Fibroblast of skin of right quadriceps (primary cell): ENCODE measurements at places on chromosomes 4 and X.

DNA sequence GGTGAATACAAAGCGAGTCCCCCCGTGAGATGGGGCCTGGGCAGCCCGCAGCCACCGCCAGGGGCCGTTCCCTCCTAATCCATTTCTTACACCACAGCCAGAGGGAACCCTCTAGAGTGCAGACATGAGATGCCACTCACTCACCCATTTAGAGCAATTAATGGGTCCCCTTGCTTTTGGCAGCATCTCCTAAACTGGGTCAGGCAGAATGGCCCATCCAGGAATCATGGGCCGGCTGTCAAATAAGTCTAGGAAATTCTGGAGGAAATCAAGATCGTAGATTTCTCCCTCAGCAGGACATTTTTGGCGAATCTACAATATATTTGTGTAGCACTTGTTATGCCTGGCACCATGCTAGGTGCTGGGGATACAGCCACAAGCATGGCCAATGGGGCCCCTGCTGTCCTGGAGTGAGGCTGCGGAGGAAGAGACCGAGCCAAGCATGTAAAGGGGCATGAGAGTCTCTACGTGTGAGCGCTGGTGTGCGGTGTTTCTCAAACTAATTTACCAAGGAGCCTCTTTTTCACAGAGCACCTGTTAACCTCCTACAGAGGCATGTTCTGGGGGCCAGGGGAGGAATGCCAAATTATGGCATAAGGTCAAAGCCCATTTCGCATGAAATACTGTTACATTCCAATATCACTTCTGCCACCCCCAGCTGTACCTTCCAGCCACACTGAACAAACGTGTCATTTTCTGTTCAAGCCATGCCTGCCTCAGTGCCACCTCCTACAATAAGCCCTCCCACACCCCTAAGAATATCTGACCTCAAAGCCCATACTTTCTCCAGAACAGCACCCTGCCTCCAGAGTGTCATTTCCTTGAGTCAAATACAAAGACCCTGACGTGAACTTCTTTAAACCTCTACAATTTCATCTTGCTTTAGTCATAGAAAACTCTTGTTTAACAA, 28.1 kb upstream of the JAKMIP1 start:
- no peak for DNase-seq

GRCh38 chr4:134628066-134628465, 426.5 kb upstream of the PABPC4L start:
- DNase-seq: peak; percentile 70

DNA sequence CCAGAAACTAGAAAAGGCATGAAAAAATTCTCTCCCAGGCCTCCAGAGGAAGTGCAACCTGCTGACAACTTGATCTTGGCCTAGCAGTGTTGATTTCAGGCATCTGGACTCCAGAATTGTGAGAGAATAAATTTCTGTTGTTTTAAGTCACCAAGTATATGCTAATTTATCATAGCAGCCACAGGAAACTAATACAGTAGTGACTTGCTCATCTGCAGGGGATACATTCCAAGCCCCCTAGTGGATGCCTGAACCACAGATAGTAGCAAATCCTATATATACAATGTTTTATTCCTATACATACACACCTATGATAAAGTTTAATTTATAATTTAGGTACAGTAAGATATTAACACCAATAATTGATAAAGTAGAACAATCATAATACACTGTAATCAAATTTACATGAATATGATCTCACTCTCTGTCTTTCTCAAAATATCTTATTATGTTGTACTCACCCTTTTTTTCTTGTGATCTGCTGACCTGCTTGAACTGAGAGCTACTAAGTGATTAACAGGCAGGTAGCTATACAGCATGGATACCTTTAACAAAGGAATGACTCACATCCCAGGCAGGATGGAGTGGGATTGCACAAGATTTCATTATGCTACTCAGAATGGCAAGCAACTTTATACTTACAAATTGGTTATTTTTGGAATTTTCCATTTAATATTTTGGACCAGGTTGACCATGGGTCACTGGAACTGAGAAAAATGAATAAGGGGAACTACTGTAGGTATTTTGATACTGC, 501.1 kb downstream of the KCNIP4 start:
- DNase-seq: no peak

DNA sequence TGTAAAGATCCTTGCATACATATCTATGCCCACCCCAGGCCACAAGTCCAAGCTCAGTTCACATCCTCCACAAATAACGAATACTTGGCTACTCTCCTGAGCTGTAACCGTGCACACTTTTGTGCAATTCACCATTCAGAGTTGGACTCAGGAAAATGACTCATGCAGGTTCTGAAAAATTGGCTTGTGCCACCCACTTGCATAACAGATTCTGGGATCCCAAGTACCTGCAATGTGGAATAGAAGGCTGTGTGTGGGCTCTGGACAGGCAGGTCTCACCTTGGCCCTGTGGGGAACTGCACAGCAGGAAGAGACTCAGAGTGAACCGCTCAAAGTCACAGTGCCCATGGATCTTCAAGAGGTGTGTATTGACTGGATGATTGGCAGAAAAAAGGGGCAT, 502.7 kb downstream of the PACRGL start:
- DNase-seq: no peak

GRCh38 chrX:72027024-72027913, 104.4 kb downstream of the RTL5 start:
- peak; percentile 37 for DNase-seq

- peak; percentile 39 for DNase-seq
Measured at GRCh38 chr4:13893211-13893610, 265.7 kb upstream of the BOD1L1 start.

DNA sequence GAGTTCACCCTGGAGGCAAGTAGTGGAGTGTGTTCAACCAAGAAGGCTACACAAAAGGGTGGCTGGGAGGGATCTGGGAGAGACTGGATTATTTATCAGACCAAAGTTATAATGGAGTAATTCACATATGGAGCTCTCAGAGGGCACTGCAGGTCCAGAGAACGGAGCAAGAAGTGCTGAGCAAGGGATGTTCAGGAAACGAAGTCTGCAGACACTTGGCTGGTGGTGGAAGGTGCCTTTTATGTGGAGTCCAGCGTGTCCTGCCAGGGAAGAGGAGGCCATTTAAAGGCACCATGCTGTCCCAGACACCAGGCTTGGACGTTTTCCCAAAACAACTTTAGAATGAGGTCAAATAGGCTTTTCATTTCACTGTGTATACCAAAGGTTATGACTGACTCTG, 130.1 kb downstream of the CEP135 start:
- DNase-seq: no peak

DNA sequence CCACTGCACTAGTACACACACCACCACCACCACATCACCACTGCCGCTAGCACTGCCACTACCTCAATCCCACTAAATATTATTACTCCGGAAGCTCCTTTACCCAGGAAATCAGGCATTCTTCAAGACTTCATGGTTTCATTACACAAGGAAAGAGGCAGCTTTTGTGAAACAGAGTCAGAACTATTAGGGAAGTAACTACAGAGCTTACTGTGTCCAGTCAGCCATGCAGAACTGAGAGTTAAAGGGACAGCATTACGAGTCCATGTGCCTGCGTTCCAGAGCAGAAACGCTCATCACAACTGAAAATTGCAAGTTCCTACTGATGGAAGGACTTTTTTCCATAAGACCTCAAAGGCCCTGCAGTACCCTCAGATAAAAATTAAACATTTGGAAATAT, 103.2 kb upstream of the FRG1 start:
- no peak for DNase-seq

DNA sequence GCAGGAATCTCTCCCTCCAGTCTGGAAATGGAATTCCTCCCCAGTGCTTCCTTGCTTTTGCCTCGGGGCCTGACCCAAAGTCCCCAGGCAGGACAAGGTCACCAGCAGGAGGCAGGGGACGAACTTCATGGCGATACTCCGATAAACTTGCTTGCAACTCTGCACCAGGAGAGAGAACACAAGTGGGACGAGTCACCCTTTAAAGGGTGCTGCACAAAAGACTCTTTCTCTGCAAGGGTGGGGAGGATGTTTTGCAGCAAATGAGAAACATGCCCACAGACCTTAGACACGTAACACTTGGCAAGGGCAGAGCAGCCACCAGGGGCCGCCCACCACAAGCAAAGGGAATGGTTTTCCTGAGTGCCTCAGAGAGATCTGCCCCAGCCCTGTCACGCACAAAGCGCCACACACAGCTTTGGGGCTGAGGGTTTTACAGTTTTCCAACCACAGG, at the start of gene FGFBP2:
Gene FGFBP2 (minus strand): TSS at position 175 of the 451 bp plus-strand sequence. CDS start 46 bp downstream, at position 129.
- DNase-seq: peak; percentile 60

DNA sequence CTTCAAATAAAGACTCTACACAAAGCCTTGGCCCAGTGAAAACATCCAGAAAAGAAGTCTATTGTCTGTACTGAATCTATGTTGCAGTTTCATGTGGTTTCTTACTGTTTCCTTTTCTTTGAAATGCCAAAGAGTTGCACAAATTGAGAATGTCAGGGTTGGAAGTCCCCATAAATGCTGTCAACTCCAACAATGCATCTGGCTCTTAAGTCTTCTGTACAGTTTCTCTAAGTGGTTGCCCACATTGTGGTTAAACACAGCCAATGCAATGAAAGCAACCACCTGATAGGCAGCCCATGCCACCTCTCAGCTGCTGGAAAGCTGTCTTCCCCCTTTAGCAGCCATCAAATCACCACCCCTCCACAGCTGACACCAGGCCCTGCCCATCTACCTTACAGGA, 67.2 kb upstream of the C1GALT1C1 start:
- no peak for DNase-seq

DNA sequence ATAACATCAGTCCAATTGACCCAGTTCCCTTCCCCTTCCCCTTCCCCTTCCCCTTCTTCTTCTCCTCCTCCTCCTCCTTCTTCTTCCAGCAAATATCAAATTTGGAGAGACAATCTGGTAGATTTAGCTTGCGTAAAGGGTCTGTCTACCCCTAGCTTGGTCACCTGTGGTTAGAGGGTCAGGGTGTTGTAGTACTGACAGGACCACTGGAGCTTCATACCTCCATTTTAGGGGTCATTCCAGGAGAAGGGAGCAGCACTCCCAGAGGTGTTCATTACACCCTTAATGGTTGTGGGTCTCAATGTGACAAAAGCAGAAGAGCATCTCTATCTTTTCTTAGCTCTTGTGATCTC, 3.7 kb upstream of the FGB start:
- no peak for DNase-seq

DNA sequence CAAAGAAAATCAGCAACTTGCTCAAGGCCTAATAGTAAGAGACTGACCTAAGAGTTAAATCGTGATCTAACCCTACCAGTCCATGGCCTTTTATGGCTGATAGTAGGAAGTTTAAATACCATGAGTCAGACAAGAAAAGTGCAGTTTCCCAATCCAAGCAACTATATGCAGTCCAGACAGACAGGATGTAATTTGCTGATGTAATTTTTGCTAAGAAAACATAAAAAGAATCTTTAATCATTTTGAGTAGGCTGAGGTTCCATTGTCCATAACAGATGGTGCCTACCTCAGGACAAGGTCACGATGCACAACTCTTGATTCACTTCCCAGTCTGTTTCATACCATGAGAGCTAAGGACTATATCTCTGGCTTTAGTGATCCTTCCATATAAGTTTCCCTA, 317.5 kb upstream of the GRIA3 start:
- peak; percentile 89 for DNase-seq
